ENCODE measurements at places on chromosomes 5 and 9. TPM values are rescaled to one million over a fixed set of nuclear protein-coding genes. Genes with fewer than 3 reads are reported as not detected.

Gene KLF4
- 4.3 TPM for polyA plus RNA-seq

Gene BTNL9
- polyA plus RNA-seq = not detected

Gene TMEM203
- polyA plus RNA-seq = 37.8 TPM

Gene EQTN
- not detected for polyA plus RNA-seq

Gene PAEP
- not detected for polyA plus RNA-seq

Gene C9orf152
- polyA plus RNA-seq = not detected

Gene SHOC1
- polyA plus RNA-seq = not detected

Gene TNIP1
- polyA plus RNA-seq = 54.5 TPM

Gene POLR3G
- polyA plus RNA-seq = 0.87 TPM

Gene SPATA31E1
- not detected for polyA plus RNA-seq

Gene RGS7BP
- 0.63 TPM for polyA plus RNA-seq

Gene GADD45G
- not detected for polyA plus RNA-seq

Gene SNCAIP
- 1.7 TPM for polyA plus RNA-seq
